ENCODE measurements at places on chromosomes 4 and X. TPM values are rescaled to one million over a fixed set of nuclear protein-coding genes. Genes with fewer than 3 reads are reported as not detected.

DNA sequence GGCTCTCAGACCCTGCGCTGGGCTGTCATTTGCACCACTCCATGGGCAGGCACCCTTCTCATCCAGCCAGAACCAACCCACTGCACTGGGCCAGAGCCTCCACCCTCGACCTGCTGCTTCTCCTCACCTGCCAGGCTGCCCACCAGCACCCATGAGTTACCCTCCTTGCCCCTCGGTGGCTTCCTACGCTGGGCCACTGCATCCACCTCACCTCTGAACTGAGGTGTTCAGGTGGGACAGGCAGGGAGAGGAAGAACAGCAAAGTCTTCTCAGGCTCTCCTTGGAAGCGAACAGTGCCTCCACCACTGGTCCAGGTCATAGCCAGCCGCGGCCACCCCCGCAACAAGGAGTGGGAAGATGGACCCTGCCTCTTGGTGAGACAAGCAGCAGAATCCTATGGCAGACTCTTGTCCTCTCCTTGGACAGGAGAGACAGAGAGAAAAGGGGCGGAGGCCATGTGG is 32.4 kb upstream of the HMX1 start:
- no peak for DNase-seq

DNA sequence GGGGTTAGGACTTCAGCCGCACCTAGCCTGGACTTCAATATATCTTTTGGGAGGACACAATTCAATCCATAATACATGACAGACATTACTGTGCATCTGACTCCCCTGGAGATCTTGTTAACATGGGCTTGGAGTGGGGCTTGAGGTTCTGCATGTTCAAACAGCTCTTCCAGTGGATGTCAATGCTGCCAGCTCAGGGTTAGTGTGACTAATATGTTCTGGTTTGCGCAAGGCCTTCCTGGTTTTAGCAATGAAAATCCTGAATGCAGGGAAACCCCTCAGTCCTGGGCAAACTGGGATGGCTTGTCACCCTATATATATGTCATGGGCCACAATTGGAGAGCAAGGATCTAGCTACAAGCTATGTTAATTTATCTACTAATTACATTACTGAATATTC is 2.7 kb upstream of the TSPAN7 start:
- DNase-seq: no peak

The TXK gene
- total RNA-seq: 12.5 TPM

The TLR6 gene
- total RNA-seq: 1.7 TPM

GRCh38 chr4:48653217-48654014 is 126.7 kb downstream of the FRYL start:
- DNase-seq: no peak

- no peak for DNase-seq
Measured at GRCh38 chr4:150005537-150005936, 72.7 kb upstream of the DCLK2 start.

The DGAT2L6 gene
- not detected for total RNA-seq

The NEUROG2 gene
- total RNA-seq: 0.18 TPM

The PNCK gene
- total RNA-seq: 0.15 TPM

GRCh38 chrX:9221781-9222180 is 187.9 kb upstream of the FAM9B start:
- no peak for DNase-seq

- DNase-seq: no peak
Measured at GRCh38 chrX:129529685-129530281, 6.5 kb upstream of the SMARCA1 start.

The HAND2 gene
- not detected for total RNA-seq

DNA sequence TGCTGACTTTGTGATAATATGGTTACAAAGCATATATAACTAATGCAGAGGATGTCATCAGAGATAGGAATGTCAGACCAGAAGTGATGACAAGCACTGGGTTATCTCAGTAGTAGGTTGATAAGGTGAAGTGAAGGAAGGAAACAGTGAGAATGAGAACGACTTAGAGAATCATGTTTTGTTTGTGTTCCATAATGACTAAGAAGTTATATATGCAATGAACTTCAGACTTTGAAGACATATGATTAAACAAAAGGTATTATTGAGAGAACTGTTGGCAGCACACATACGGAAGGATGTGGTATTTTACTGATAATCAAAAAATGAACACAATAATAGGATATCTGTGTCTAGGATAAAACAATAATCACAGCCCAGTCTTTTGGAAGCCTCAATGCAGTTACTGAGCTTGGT is 18.3 kb upstream of the HHIP start:
- DNase-seq: no peak

The EXOC1L gene
- not detected for total RNA-seq

- no peak for DNase-seq
Measured at GRCh38 chrX:12825801-12826200, 34.6 kb downstream of the PRPS2 start.

GRCh38 chr4:183960046-183960420 is 54.9 kb downstream of the STOX2 start:
- DNase-seq: no peak

- DNase-seq: no peak
Measured at GRCh38 chrX:130393451-130394074, 8.1 kb upstream of the GPR119 start.

GRCh38 chr4:5211282-5211839 is 160.1 kb downstream of the STK32B start:
- DNase-seq: no peak

DNA sequence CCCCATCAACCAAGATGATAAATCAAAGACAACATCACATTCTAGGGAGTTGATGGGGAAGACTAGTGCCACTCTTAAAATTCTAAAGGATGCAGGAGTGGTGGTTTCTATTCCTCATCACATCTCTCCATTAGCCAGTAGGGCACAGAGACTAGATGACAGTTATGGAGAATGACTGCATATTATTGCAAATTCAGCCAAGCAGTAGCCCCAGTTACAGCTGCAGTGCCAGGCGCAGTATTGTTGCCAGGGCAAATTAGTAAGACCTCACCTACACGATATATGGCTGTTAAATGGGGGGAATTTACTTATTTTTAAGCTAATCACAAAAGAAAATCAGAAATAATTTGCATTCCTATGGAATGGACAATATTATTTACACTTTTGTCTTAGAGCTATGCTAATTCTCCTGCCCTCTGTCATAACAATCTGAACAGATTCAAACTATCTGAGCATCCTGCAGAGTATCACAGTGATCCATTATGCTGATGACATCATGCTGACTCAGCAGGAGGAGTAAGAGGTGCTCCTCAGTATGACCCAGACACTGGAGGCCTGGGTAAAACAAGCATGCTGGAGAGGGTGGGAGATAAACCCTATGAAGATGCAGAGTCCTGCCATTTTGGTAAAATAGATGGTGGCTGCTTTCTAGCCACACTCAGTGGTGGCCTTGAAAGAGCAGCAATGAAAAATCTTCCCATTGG is 24.7 kb downstream of the ETNPPL start:
- no peak for DNase-seq

DNA sequence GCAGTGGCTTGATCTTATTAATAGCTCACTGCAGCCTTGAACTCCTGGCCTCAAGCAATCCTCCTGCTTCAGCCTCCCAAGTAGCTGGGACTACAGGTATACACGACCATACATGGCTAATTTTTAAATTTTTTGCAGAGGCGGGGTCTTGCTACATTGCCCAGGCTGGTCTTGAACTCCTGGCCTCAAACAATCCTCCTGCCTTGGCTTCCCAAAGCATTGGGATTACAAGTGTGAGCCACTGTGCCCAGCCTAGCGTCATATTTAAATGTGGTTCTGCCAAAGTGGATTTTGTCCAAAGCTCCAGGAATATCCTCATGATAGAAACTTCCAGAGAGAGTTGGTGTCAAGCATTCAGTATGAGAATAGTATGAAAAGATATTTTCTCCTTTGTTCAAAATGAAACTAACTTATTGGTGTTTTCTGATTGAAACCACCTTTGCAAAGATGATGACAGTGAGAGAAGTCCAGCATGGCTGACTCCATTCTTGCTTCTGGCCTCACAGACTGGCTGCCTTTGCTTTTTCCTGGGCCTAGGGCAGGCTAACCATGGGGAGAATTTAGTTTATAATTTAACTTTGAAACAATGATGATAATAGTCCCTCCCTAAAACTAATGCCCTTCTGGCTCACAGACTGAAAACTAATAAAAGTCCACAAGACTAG is 129.0 kb downstream of the C4orf51 start:
- no peak for DNase-seq

GRCh38 chrX:96407981-96408380 is 276.7 kb upstream of the DIAPH2 start:
- DNase-seq: no peak

The UGT2B11 gene
- not detected for total RNA-seq

The GAGE13 gene
- total RNA-seq: not detected

GRCh38 chr4:83604321-83604720 is 68.4 kb downstream of the GPAT3 start:
- no peak for DNase-seq

DNA sequence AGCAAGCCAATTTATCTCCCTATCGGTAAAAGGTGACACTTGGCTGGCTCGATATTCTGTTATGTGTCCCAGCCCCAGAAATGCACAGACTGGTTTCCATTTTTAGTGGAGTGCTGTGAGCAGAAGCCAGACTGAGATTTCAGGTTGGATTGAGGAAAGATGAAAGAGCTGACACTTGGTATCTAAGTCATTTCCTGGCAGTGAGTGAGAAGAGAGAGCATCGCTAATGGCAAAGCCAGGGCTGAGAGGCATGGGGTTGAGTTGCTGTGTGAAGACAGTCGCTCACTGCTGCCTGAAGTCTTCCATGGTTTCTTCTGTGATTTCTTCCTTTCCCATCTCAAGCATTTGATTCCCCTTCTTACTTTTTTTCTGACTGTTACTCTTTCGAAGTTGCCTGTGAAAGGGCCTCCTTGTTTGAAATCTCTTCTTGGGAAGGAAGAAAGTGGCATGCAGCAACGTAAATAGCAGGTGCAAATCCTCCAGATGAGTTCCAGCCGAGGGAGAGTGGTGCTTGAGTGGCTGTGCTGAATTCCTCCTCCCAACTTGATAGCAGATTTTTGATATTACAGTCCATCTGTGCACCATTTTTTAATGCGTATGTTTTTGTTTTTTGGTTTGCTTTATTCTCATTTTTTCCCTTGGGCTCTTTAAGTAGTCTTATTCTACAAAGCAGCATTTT is 109.2 kb upstream of the LIMCH1 start:
- DNase-seq: no peak

DNA sequence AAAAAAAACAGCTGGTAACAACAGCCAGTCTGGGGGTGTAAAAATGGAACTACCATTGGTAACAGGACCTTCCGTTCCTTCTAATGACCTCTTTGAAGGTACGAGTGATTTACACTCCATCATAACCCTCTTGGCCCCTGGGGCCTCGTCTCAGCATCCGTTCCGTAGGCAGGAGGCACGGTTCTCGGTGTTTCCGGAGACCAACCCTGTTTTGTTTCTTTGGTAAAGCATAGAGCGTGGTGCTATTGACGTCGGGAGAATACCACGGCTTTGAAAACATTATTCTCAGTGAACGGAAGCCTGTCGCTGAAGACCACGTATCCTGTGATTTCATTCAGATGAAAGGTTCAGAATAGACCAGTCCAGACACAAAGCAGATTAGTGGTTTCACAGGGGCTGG is 198.9 kb downstream of the ASMT start:
- no peak for DNase-seq

DNA sequence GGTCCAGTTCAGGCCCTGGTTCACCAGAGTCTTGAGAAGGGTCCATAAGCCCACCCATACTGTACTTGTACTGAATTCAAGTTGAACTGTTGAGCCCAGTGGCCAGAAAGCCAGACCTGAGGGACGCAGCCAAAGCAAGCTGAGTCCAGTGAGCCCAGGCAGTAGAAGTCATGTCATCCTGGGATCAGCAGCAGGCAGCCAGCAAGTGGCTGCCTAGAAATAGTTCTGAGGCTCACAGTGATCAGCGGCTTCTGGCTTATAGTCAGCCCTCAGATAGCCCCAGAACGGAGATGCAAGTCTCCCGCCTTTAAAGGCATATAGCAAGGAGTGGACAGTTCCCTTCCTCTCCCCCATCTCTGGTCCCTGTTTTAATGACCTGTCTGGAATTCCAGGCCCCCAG is 347.1 kb downstream of the FBXW7 start:
- no peak for DNase-seq

DNA sequence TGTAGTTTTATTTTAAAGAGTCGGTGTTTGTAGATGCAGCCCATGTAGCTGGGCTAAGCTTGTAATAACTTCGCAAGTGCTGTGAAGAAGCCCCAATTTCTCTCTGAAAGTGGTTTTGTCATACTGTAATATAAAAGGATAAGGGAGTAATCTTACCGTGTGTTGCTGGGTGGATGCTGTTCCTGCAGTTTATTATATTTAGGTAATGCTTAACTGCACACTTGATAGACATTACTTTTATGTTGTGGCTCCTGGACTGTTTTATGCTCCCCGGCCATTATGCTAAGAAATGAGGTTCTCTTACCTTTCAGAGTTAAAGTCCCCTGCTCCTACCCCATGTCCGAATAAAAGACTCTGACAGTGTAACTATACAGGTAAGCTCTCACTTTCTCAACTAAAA is 789.4 kb downstream of the RPA4 start:
- no peak for DNase-seq

- no peak for DNase-seq
Measured at GRCh38 chr4:27094224-27094623, 233.6 kb downstream of the STIM2 start.

The HGFAC gene
- total RNA-seq: not detected

GRCh38 chrX:150664290-150664689 is 28.9 kb upstream of the MTMR1 start:
- no peak for DNase-seq

- no peak for DNase-seq
Measured at GRCh38 chr4:7170012-7170411, 22.3 kb upstream of the SORCS2 start.

The EPHA5 gene
- not detected for total RNA-seq

The NSG1 gene
- total RNA-seq: 0.18 TPM

DNA sequence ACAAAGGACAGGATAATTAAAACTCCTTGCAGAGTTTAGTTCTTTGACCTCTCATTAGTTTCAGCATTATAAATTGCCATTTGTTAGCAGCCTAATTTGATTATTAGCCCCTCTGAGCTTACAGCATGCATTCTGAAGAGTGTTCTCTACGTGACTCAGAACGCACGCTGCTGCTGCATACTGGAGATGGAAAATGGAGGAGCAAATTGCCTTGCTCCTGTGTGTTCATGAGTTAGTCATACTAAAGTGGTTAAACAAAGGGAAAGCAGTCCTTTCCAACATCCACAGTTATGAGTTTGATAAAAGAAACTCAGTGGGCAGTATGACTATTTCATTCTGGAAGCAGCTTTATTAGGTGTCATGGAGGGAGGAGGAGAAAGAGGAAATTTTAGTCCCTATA is 922.5 kb downstream of the RPA4 start:
- no peak for DNase-seq

DNA sequence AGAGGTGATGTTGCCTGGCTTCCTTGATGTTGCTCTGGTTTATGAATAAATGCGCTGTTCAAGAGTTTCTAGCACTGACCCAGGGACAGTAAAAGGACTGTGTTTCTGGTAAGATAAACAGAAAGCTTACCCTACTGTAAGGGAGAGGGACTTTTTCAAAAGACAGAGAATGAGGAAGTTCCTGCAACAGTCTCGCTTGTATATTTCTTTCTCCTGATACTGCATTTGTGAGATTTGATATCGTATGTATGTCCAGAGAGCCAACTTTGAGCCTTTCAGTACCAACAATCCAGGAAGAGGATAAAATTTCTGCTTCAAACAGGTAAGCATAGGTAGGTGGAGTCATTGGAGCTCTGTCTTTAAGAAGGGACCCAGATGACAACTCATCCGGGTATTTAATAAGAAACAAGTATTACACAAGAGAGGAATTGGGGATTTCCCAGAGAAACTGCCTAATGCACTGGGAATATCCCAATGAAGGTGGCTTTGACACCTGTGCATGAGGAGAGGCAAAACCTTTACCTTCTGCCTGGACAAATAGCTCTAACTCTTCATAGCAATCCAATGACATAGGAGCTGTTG is 773 bp downstream of the DAPP1 start:
- DNase-seq: no peak
